HepG2 (cell line): ENCODE measurements at places on chromosomes 1 and 21. TPM values are rescaled to one million over a fixed set of nuclear protein-coding genes. Genes with fewer than 3 reads are reported as not detected.

The PRAMEF18 gene
- not detected in 2 replicates for total RNA-seq

The PLK3 gene
- total RNA-seq: 4.5 and 9.8 TPM in 2 replicates

The RAP1GAP gene
- total RNA-seq: 9.7 and 11.9 TPM in 2 replicates

The TPR gene
- total RNA-seq: 81.7 and 116 TPM in 2 replicates

The TMPRSS3 gene
- 2.8 and 3.5 TPM in 2 replicates for total RNA-seq

The AADACL3 gene
- not detected in 2 replicates for total RNA-seq

The NID1 gene
- total RNA-seq: 29.3 and 50.2 TPM in 2 replicates

The SAMSN1 gene
- total RNA-seq: not detected in 2 replicates

The ARTN gene
- total RNA-seq: 0.62 TPM in 1 of 2 replicates, not detected in the other

The PLEKHN1 gene
- total RNA-seq: 0.21 and 0.42 TPM in 2 replicates

The INKA2 gene
- 4.6 and 6.1 TPM in 2 replicates for total RNA-seq

The GRIK1 gene
- total RNA-seq: not detected in 2 replicates
